ENCODE measurements at places on chromosomes 3 and 15. TPM values are rescaled to one million over a fixed set of nuclear protein-coding genes. Genes with fewer than 3 reads are reported as not detected.
A peak's percentile ranks its signal among the peaks of the same experiment; 100 is the strongest.

The DGKG gene
- 18.0 TPM for total RNA-seq

The ARHGAP31 gene
- 9.9 TPM for total RNA-seq

The AMIGO3 gene
- total RNA-seq, result 1.2 TPM

The CPLX3 gene
- total RNA-seq, result 0.51 TPM

The SCAANT1 gene
- total RNA-seq, result not detected

The GOLGA6L7 gene
- total RNA-seq, result not detected

The TTC23 gene
- total RNA-seq, result 27.4 TPM

The C2CD4B gene
- total RNA-seq, result 2.4 TPM

The CAMK2N2 gene
- not detected for total RNA-seq

The GP5 gene
- not detected for total RNA-seq

The GABRA5 gene
- total RNA-seq, result not detected

The GLCE gene
- 36.5 TPM for total RNA-seq

The CMTM8 gene
- total RNA-seq, result 18.8 TPM

The DCBLD2 gene
- total RNA-seq, result 41.8 TPM

GRCh38 chr3:14691239-14691638 lies 16.3 kb downstream of the C3orf20 start:
- no peaks in the 10 kb centered on the region for H3K36me3 ChIP-seq
- no peak overlapping the region for H3K27ac ChIP-seq
- no peaks in the 10 kb centered on the region for H3K27me3 ChIP-seq

- H3K4me1 ChIP-seq, result no peaks in the 10 kb centered on the region
- no peaks in the 10 kb centered on the region for H3K36me3 ChIP-seq
- DNase-seq, result peak; percentile 59
- no peak overlapping the region for H3K4me3 ChIP-seq
Observed at GRCh38 chr3:10594915-10595314, 89.5 kb upstream of the ATP2B2 start.

GRCh38 chr15:50726315-50726714 lies 39.2 kb downstream of the SPPL2A start:
- H3K27me3 ChIP-seq, result no peaks in the 10 kb centered on the region
- no peak overlapping the region for H3K27ac ChIP-seq
- DNase-seq, result no peak
- H3K4me3 ChIP-seq, result no peak overlapping the region

DNA sequence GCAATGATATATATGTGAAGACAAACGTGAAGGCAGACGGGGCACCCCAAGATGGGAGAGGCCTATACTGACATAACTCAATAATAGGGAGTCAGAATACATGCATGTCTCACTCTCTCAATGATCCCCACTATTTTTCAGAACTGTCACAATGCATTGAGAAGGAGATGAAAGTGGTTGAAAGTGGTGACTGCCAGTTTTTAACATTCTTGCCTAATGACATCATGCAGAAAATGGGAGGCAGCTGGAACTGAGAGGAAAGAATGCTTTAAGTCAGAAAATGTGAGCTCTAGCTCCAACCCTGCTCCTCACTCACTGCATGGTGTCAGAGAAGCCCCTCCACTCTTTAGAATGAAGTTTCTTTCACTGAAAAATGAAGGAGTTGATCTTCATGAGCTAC lies 55.3 kb upstream of the P2RY1 start:
- no peaks in the 10 kb centered on the region for H3K36me3 ChIP-seq
- no peak overlapping the region for H3K27ac ChIP-seq
- no peaks in the 10 kb centered on the region for H3K4me1 ChIP-seq
- H3K4me3 ChIP-seq, result no peak overlapping the region
- DNase-seq, result no peak
- no peaks in the 10 kb centered on the region for H3K27me3 ChIP-seq

DNA sequence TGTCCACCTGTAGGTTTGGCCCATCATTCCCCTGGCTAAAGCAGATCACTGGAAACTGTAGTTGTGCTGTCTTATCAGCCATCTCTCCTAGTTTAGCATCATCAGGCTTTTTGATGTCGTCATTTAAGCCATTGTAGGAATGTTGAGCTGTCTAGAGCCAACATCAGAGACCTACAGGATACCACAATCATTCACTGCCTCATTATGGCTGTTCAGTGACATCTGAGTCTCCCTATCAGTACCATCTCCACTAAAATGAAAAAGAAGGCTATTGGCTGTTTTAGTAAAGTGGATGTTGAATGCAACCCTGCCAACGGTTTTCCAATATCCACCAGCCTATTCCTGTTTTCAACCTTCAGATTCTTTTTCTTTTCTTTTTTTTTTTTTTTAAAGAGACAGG lies 29.2 kb downstream of the RLBP1 start:
- DNase-seq, result no peak
- H3K36me3 ChIP-seq, result no peaks in the 10 kb centered on the region
- no peak overlapping the region for H3K27ac ChIP-seq
- no peaks in the 10 kb centered on the region for H3K4me1 ChIP-seq
- H3K27me3 ChIP-seq, result no peaks in the 10 kb centered on the region

DNA sequence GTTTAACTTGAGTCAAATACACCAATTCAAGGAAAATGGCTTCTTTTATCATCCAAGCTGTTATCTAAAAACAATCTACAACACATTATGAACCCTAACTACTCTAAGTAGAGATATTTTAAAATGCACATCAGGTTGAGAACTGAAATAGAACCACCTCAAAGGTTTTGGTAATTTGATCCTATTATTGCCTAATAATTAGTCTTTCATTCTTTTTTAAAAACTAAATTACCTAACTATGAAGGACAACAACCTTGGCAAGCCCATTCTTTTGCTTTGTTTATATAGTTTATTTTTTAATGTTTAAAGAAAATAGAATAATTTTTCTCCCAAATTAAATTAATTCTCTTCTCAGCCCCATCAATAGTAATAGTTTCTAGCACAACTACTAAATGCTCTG lies 61.1 kb upstream of the PPIB start:
- H3K27ac ChIP-seq, result no peak overlapping the region
- H3K4me3 ChIP-seq, result no peak overlapping the region
- no peaks in the 10 kb centered on the region for H3K36me3 ChIP-seq
- H3K27me3 ChIP-seq, result no peaks in the 10 kb centered on the region

DNA sequence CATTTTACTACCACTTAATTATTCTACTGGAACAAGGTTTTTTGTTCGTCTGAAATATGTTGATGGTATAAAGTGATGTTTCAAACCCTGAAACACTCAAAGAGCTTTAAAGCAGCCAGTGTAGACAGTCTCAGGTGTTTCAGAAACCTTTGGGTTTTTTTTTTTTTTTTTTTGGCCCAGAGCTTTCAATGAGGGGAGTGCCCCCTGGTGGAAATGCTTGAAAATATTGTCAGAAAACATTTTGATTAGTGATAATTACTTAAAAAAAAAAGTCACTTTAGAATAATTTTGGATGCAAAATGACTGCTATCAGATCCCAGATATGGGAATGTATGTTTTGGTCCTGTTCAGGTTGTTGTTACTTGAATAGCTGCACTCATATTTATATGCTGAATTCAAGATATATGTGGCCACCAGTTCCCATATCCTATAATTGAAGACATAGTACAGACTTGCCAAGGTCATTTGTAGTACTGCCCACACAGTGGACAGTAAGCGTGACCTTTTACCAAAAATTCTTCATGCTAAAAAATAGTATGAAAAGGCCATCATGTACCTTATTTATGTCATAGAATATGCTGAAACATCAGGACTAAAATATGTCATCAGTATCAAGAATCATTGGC lies 35.9 kb downstream of the SATB1 start:
- H3K27me3 ChIP-seq, result no peaks in the 10 kb centered on the region
- no peak overlapping the region for H3K4me3 ChIP-seq
- no peak overlapping the region for H3K27ac ChIP-seq
- DNase-seq, result no peak

DNA sequence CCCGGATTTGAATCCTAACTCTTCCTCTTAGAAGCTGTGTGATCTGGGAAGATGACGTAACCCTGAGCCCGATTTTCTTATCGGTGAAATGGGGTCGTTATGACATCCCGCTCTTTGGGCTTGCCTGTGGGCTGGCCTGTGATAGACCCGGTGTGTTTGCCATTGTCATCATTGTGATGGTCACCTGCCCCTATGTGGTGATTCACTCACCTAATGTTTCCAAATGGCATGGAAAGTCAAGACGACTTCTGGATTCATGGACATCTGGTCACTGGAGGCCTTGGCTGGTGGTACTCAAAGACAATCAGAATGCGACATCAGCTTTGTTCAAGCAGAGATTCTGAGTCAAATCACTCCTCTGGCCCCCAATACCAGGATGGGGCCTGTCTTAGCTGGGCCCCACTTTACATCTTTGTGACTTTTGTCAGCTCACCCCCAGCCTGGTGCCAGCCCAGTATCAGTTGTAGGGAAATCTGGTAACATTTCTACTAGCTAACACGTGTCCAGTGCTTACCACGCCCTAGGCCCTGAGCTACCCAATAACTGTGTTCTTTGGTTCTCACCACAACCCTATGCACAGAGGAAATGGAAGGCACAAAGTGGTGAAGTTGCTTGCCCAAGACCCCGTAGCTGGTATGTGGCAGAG lies 2.8 kb downstream of the TMEM43 start:
- H3K4me1 ChIP-seq, result peaks cover 15% of the 10 kb centered on the region
- no peak overlapping the region for H3K27ac ChIP-seq
- no peaks in the 10 kb centered on the region for H3K27me3 ChIP-seq
- no peak overlapping the region for H3K4me3 ChIP-seq
- peak; percentile 44 for DNase-seq

DNA sequence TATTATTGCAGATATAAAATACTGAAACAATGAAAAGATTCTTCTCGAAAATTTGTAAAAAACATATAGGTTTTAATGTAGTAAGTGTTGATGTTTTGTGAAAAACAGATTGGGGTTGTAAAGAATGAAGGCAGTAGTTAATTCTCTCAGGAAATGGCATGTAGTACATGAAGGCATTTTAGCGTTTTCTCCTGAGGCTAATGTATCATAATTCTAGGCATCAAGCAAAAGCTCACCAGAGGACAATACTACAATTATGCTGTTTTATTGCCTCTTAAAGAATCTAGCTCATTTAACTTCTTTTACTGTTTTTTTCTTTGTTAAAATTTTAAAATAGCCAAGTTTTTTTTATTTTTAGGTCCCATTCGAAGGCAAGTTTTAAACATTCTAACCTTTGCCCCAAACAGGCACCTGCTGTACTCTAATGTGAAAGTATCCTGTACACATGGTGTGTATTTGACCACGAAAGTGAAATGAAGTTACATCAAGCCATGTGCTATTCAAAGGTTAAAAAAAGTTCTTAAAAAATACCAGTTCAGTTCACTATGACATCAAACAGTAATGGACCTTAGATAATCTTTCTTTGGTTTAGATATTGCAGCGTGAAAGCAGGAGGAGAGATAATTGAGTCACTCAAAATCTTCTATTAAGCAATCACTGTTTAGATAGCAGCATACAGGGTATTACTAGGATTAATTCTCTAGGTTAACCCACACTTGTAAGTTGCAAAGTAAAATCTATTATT lies 163.6 kb downstream of the ECT2 start:
- peaks cover 3% of the 10 kb centered on the region for H3K4me1 ChIP-seq
- H3K27me3 ChIP-seq, result no peaks in the 10 kb centered on the region
- DNase-seq, result no peak
- H3K27ac ChIP-seq, result no peak overlapping the region
- no peaks in the 10 kb centered on the region for H3K36me3 ChIP-seq
- H3K4me3 ChIP-seq, result no peak overlapping the region

DNA sequence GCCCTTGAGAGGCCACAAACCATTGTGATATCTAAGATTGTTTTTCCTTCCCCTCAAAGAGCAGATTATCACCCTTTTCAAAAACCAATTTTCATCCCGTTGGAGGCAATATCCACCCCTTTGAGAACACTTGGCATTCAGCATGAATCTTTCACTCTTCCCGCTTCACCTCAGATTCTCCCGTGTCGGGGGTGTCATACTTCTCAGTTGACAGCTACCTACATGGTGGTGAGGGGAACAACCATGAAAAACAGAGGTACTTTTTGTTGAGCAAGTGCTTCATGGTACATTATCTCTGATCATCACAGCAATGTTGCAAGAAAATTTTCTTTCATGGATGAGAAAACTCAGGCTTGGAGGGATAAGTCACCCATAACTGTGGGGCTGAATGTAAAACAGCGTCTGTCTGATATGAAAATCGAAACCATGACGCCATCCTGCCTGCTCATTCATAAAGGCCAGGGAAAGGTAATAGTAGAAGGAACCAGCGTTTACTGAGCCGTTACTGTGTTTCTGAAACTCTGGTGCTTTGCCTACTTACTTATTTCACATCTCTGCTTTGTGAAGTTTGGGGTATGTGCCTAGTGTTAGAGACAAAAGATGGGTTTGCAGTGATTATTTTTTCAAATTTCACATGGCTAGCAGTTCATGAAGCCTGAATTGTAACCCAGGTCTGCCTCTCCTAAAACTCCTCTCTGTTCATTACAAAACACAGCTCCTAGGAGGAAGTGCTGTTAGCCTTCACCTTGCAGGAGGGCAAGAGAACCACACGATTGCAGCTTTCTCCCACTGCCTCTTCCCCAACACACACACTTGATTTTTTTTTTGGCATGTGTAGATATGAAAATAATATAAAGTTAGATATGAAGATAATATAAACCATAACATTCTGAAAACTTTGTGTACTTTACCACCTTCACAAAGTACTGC lies 35.4 kb downstream of the SV2B start:
- no peak overlapping the region for H3K4me3 ChIP-seq
- peaks cover 2% of the 10 kb centered on the region for H3K27me3 ChIP-seq
- H3K4me1 ChIP-seq, result no peaks in the 10 kb centered on the region
- no peaks in the 10 kb centered on the region for H3K36me3 ChIP-seq
- no peak overlapping the region for H3K27ac ChIP-seq
- DNase-seq, result no peak

DNA sequence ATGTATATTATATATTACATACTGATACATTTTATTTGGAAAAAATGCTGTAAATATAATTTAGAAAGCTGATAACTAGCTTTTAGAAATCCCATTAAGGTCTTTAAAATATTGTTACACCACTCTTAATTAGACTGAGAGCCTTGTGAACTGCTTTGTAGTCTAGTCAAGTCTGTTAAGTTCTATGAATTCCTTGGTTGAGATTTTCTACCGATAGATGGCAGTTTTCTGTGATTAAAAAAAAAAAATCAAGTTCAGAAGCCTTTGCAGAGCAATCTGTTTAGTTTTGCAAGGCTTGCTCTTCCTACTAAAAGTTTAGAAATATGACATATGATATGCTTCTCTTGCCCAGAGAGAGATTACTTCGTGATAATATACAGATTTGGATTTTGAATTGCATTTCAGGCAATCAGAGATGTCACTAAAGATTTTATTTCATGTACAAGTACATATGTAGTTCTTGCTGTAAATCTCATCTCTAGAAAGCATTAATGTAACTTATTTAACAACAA lies 60.4 kb upstream of the SLITRK3 start:
- no peak overlapping the region for H3K27ac ChIP-seq
- no peaks in the 10 kb centered on the region for H3K27me3 ChIP-seq
- DNase-seq, result no peak
- no peaks in the 10 kb centered on the region for H3K4me1 ChIP-seq
- no peak overlapping the region for H3K4me3 ChIP-seq
- H3K36me3 ChIP-seq, result no peaks in the 10 kb centered on the region

DNA sequence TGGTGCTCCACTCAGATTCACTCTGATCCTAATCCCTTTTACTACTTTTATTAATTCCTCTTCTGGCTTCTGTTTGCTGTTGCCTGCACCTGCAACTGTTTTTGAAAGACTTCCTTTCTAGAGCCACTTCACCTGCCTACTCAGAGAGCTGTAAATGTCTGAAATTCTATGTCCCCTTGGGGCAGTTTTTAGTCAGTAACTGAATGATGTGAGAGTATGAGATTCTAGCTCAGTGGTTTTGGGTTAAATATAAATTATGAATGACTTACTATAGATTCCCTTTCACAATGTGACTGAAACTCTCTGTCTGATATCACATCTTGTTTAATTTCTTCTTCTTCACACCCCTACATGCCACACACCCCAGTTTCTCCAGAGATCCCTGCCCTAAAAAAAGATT lies 47.8 kb upstream of the LRRC3B start:
- H3K27ac ChIP-seq, result no peak overlapping the region
- H3K36me3 ChIP-seq, result no peaks in the 10 kb centered on the region
- H3K4me3 ChIP-seq, result no peak overlapping the region
- no peaks in the 10 kb centered on the region for H3K4me1 ChIP-seq
- DNase-seq, result no peak
- no peaks in the 10 kb centered on the region for H3K27me3 ChIP-seq
